ENCODE measurements at places on chromosomes 13 and 19.

GRCh38 chr19:12680034-12680433 is 1.6 kb downstream of the DHPS start:
- no peak for DNase-seq

DNA sequence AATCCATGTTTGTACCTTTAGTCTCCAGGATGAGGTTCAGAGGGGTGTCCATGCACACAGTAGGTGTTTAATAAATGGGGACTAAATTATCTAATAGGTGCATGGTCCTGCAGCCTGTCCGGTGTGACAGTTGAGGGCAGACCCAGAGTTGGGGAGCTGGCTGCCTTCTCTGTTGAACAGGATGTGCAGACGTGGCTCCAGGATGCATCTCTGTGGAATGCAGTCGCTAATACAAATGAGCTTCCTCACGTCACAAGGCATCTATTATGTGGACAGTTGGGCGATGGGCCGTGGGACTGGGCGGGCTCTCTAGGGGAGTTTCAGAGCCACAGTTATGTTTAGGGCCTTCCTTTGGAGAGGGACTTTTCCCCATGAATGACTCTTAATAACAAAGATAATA is 71.0 kb downstream of the SIPA1L3 start:
- no peak for DNase-seq

DNA sequence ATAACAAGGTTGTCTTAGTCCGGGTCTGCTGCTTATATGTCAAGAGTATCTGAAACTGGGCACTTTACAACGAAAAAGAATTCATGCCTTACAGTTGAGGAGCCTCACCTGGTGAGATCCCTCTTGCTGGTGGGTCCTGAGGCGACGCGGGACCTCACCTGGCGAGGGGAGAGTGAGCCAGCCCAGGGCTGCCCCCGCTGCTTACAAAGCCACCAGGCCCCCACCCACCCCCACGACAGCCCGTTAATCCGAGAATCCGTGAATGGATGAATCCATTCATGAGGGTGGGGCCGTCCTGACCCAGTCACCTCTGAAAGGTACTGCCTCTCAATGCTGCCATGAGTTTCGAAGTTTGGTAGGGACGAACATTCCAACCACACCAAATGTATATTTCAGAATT is 54.0 kb upstream of the F7 start:
- no peak for DNase-seq

DNA sequence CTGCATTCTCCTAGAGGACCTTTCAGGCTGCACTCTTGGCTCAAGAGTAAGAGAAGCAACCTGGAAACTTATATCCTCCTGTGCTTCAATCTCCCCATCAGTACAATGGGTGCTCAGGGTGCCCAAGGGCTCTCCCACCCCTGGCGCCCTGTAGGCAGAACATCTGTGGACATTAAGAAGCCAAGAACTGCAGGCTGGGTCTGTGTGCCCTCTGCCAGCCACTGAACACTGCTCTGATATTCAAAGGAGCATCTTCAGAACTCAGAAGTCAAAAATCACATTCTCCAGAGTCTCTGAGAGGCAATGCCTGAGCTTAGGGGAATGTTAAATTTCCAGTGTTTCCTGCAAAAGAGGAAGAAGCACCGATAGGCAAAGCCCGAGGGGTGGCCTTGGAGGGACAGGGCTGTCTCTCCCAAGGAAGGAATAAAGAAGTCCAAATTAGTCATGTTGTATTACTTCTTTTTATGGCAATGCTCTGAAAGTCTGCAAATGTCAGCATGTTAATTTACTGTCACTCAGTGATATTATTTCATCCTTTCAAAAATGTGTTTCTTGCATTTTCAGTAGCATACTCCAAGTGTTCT is 88.1 kb downstream of the TSHZ3 start:
- no peak for DNase-seq

GRCh38 chr13:46803586-46803985 is 6.6 kb upstream of the ESD start:
- DNase-seq, result no peak

- no peak for DNase-seq
These were observed 258.5 kb downstream of the COG6 start for GRCh38 chr13:39913928-39914327.

- DNase-seq, result no peak
These were observed 18.4 kb upstream of the IL17D start for GRCh38 chr13:20685092-20685491.

GRCh38 chr13:71621174-71622124 is 245.6 kb downstream of the DACH1 start:
- no peak for DNase-seq

DNA sequence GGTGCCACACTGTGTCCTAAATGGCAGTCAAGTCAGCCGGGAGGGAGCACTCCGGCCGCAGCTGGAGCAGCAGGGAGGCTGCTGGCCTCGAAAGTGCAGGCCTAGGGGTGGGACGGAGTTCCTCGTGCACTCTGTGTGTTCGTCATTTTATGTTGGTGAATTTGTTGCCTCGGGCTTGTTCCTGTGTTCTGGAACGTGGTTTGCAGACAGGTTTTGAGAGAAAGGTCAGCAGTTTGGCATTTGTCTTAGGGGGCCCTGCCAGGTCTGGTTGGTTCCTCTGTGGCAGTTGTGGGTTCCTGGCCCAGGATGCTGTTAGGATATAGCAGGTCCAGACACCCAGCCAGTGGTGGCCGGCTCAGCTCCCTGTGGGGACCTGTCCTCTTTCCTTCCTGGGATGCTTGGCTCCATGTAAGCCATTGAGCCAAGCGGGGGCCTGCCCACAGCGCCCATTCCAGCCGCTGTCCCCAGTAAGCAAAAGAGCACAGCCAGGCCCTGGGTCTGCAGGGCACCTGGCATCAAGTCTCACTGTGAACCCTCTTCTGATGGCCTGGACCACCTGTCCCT is 30.0 kb downstream of the MPHOSPH8 start:
- DNase-seq, result no peak

GRCh38 chr19:11384778-11385129 is 640 bp upstream of the EPOR start:
- DNase-seq, result no peak

DNA sequence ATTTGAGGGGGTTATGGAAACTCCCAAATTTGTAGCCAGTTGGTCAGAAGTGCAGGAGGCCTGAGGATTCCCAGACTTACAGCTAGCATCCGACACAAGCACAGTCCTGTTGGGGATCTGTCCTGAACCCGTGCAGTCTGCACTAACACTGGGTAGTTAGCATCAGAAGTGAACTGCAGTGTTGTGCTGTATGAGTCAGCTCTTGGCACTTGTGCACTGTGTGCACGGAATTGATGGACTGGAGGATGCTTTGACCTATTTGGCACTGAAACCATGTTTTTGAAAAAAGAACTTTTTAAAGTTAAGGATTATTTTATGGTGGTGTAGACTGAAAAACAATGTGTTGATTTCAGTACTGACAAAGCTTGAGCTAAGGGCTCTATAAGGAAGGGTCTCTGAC is 279.0 kb downstream of the NHLRC3 start:
- DNase-seq, result no peak

- DNase-seq, result no peak
These were observed 15.6 kb downstream of the KDM4B start for GRCh38 chr19:4984438-4984990.

DNA sequence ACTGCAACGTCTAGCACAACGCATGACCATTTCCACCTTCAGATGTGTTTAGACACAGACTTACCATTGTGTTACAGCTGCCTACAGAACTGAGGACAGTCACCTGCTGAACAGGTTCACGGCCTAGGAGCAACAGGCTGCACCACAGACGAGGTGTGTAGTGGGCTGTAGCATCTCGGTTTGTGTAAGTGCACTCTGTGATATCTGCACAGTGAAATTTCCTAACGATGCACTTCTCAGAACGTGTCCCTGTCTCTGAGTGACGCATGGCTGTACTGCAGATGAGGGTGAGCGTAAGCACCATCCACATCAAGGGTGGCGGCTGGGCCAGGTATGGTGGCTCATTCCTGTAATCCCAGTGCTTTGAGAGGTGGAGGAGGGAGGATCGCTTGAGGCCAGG is 15.2 kb downstream of the DCUN1D2 start:
- no peak for DNase-seq

- peak; percentile 64 for DNase-seq
These were observed 1.7 kb downstream of the PCDH8 start for GRCh38 chr13:52846567-52847321.

DNA sequence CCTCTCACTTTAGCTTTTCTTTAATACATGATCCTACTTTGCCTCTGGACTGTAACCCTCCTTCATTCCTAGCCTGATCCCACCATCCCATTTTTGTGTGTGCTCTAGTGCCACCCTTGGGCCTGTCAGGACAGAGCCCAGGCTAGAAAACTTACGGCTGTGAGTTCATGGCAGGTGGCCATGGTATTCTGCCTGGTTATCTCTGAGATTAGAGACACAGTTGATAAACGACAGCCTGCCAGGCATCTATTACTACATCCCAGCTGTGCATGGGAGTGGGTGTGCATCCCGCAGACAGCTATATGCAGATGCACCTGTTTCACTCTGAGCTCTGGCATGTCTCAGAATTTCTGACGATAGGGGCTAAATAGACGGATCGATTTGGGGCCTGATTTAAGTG is 110.9 kb downstream of the HS6ST3 start:
- no peak for DNase-seq

- DNase-seq, result no peak
These were observed 7.4 kb upstream of the CDX2 start for GRCh38 chr13:27976362-27977091.

DNA sequence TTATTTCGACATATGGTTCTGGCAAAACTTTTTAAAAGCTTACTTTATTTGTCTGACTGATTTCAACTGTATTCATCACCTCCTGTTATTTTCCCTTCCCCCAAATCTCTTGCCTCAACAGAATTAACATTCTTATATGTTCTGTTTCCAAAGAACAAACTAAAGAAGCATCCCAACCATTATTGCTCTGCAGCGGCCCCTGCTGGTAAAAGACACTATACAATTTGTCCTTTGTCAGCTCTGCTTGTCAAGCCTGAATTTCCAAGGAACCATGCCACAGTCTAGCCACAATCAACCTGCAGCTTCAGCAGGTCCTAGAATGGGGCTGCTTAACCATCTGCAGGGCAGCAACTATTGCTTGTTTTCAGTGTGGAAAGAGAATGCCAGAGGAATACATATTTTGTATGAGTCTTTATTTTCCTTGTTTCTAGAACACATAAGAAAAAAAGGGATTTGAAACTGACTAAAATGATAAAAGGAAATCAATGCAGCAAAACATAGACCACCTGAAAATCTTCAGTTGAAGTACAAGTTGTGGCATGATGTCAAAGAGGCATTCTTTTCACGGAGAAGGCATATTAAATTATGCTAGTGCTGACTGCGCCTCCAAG is 845.3 kb downstream of the DIAPH3 start:
- peak; percentile 84 for DNase-seq

GRCh38 chr13:57634839-57635165 is 3.3 kb downstream of the PCDH17 start:
- no peak for DNase-seq

DNA sequence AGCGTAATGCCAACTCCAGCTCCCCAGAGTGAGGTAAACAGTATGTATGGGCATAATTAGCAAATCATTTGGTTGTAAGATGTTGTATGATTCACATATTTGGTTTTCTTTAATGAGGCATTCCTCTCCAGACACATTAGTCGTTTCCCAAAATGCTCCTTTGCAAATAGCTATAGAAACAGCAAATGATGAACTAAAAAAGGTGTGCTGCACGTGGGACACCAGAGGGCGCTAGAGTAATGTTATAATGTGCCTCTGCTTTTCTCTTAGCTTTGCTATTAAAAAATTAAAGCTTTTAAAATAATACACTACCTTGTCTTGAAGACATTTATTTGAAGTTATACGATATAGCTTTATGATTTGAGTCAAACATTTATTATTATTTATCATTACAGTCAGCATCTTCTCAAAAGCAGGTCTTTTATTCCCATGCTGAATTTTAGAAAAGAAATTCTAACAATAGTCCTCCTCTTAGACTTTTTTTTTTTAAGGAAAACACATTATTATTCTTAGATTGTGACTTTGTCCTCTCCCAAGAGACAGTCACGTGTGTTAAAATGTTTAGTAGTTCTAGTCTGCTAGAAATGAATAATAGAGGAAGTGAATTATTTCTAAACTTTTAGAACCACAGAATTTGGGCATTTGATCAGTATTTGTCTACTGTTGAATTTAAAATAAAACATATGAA is 121.6 kb upstream of the FRY start:
- peak; percentile 58 for DNase-seq

DNA sequence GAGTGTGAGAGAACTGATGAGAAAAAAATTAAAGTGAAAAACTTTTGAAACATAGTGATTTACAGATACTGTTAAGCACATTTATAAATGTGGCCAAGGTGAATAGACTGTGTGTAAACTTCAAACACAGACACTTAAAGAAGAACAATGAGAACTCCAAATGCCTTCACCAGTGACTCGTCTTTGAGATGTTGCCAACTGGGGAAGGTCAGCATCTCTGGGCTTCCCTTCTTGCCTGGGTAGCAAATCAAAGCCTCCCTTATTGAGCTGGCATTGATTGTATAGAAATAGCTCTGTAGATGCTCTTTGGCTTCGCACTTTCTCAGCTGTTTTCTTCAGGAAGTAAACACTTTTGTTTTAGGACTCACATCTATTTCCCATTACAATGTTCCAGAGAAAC is 177.3 kb upstream of the SGCG start:
- DNase-seq, result no peak

DNA sequence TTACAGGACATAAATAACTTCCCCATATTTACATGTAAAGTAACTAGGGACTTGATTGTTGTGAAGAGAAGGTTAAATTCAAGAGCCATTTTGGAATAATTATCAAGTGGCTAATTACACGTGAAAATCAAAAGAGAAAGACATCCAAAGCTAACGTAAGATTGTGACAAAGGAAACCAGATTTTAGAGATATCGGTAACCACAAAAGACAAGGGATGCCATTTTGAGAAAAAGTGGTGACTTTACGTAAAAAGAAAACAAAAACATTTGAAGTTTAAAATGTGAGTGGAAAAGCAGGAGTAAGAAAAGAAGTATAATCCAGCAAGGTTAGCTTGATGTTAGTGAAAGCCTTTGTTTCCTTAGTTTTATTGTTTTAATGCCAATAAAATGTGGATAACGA is 10.9 kb upstream of the VWA8 start:
- no peak for DNase-seq

DNA sequence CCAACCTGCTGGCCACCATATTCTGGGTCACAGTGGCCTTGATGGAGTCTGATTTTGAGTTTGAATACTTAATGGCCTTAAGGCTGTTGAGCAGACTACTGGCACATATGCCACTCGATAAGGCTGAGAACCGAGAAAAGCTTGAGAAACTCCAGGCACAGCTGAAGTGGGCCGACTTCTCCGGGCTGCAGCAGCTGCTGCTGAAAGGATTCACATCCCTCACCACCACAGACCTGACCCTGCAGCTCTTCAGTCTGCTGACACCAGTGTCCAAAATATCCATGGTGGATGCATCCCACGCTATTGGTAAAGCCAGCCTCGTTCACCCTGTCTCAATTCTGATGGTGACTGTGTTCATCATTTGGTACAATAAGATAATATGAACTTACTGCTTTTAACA is 77.5 kb downstream of the ZAR1L start:
- no peak for DNase-seq

DNA sequence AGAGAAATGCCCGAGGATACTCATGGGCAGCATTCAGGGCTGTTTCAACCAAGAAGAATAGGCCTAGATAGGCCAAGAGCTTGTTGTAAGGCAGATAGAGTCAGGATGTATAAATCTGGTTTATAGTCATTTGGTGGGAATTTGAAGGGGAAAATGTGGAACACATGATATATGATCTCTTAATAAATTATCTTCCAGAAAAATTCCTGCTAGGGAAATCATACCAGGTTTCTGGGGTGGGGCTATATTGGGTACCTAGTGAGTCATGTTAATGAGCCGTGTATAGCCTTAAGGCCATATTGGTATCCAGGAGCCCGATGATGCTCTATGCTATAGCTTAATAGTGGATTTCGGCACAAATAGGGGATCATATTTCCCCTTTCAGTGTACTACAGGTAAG is 51.5 kb upstream of the HTR2A start:
- no peak for DNase-seq

Measured in stimulated activated CD8-positive, alpha-beta memory T cell treated with anti-CD3 and anti-CD28 coated beads, Interleukin-4, amount 100 ng/mL, for 48 hours (primary cell).